ENCODE measurements at places on chromosomes 2 and 18. TPM values are rescaled to one million over a fixed set of nuclear protein-coding genes. Genes with fewer than 3 reads are reported as not detected.

GRCh38 chr2:106867196-106867953 lies 18.6 kb downstream of the ST6GAL2 start:
- no peak for DNase-seq

GRCh38 chr18:53698907-53699306 lies 525.6 kb downstream of the MBD2 start:
- DNase-seq: peak; percentile 32

The FTCDNL1 gene
- total RNA-seq: 3.5 TPM

GRCh38 chr18:37507239-37507638 lies 58.4 kb downstream of the CELF4 start:
- no peak for DNase-seq

The DSG1 gene
- not detected for total RNA-seq

DNA sequence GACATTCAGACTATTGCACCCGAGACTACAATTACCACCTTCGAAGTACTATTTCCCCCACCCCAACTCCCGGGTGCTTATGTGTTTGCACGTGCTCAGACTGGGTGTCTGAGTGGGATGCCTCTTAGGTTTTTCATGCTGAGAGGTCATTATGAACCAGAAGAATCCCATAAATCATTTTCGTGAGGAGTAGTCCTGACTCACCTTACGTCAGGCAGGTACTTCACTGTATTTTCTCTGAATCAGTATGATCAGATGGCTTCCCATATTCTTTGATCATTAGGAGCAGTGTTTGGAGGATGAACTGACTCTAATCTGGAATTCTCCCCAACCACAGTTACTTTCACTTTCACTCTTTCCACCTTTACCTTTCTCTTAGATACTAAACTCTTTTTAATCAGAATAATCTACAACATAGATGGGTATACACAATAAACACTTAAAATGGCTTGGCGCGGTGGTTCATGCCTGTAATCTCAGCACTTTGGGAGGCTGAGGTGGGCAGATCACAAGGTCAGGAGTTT lies 38.4 kb upstream of the STAT4 start:
- no peak for DNase-seq

Measured in renal cortical epithelial cell (primary cell).